ENCODE measurements at places on chromosomes 5 and 9.
A peak's percentile ranks its signal among the peaks of the same experiment; 100 is the strongest.

- DNase-seq = no peak
Measured at GRCh38 chr5:95986937-95987520, 25.4 kb upstream of the ELL2 start.

DNA sequence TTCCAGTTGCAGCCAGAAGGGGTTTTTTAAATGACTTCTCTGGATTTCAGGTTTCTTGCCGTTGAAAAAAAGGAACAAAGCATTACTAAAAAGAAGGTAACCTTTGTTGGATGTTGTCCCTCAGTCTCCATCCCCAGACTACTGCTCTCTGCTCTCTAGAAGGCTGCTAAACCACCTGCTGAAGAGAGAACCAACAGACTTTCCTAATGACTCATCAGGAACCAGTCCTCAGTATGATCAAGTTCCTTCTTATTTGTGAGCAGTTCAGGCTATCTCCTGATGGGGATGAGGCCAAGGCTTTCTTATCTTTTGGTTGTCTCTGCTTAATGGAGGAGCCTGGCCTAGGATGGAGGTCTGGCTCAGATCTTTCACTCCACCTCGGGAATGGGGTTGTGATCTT, 4.1 kb downstream of the KIF4B start:
- DNase-seq = no peak

GRCh38 chr9:98594546-98595160, 114.1 kb downstream of the GABBR2 start:
- DNase-seq = no peak

DNA sequence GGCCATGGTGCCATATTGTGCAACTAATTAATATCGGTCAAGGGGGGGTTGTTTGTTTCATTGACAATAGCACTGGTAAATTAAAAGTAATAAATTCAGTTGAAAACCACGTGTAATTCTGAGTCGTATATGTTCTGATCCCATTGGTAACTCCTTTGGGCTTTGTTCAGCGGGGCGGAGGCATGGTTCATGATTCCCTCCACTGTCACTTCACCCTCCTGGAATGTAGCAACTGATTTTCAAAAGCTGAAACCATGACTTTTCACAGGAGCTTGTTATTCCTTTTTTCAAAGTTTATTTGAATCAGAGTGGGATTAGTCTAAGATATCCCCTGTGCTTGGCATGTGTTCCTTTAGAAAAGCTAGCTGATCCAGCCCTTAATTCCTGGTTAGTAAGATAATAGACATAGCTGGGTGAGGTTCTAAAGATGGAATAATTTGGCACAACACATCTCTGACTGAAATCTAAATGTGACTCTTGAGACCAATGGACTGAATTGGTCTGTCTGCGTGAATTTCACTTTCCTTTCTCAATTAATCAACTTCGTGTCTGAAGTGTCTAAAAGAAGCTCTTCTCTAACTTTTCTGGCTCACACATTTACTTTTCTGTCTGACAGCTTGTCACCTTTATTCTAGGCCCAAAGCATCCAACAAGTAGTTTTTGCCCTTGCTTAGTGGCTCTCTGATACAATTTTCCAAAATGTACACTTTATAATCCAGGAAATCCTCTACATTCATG, 185.7 kb upstream of the VCAN start:
- no peak for DNase-seq

DNA sequence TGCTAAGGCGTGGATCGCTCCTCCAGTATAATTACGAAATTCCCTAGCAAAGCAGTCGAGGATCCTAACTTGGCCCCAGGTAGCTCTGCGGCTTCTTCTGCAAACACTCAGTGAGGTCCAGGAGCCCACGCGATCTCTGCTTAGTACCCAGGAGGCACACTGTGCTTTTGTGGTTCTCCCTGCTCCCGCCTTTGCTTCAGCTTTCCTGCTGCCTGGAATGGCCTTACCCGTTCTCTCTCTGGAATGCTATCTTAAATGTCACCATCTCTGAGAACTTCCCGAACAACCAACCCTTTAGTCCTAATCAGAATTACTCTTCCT, 639 bp downstream of the INVS start:
- DNase-seq = peak; percentile 65

GRCh38 chr9:128923493-128923883, 2.7 kb downstream of the PHYHD1 start:
- no peak for DNase-seq

GRCh38 chr5:143717400-143717799, 94.6 kb upstream of the HMHB1 start:
- DNase-seq = no peak

- DNase-seq = no peak
Measured at GRCh38 chr9:134949681-134950385, 32.1 kb upstream of the FCN1 start.

GRCh38 chr9:71670121-71670520, 98.2 kb downstream of the CEMIP2 start:
- DNase-seq = no peak

GRCh38 chr5:174378121-174378874, 332.8 kb downstream of the NSG2 start:
- DNase-seq = no peak

DNA sequence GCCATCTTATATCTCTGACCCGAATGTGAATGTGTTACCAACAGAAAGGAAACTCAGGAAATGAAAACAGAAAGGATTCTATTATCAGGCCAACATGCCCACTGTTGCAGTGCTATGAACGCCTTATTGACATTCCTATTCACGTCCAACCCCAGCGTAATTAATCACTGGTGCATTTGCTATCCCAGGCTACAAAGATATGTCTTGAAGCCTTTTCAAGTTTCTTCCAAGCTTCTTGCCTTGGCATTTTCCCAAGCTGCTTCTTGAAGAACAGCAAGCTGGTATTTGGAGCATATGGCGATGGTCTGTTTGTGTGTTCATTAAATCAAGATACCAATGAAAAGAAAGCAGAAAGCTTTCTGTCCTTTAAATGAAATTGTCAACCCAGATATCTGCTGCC, 579.2 kb upstream of the ZNF462 start:
- no peak for DNase-seq

GRCh38 chr5:90680921-90681563, 122.4 kb downstream of the ADGRV1 start:
- no peak for DNase-seq

- DNase-seq = no peak
Measured at GRCh38 chr9:136021171-136021871, 60.1 kb upstream of the UBAC1 start.

GRCh38 chr5:131541071-131541470, 94.0 kb downstream of the RAPGEF6 start:
- DNase-seq = no peak

DNA sequence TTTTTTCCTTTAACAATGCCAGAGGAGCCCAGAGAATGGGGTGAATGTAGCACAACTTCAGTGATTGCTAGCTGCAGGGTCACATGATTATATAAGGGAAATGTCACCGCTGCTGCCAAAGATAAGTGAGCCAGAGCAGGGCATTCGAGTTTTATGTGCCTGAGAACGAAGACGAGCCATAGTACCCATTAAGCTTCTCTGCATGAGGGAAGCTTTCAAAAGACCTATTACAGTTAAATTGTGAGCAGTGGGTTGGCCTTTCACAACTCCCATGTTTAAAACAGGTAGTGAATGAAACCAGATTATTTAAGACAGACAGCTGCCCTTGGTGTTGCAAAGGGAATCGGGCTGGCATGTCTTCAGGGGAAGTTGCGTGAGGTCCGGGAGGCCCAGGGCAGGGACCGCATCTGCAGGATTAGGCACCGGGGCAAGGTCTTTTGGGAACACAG, 82.4 kb upstream of the TNFAIP8 start:
- DNase-seq = no peak

- DNase-seq = no peak
Measured at GRCh38 chr9:128383791-128384190, 12.6 kb downstream of the URM1 start.

DNA sequence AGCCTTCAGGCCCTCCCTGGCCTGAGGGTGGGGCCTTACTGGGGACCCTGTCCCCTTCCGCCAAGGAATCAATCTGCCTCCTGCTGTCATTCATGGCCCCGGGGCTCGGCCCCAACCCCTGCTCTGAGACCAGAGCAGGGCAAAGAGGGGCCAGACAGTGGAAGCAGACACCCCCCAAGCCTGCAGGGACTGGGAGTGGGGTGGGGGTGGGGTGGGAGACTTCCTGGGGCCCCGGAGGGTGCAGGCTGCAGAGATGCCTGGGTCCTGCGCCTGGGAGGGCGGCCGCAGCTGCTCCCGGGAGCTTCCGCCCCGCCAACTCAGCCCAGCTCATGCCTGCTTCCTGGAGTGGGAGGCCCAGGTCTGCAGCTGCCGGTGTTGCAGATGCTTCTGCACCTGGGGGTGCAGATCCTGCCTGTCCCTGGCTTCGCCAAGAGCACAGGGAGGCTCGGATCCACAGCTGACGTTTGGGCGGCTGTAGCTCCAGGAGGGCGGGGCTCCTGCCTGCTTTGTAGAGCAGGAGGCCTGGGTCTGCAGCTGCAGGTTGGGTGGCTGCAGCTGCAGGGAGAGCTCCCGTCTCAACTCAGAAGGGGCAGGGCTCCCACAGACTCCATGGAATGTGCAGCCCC, 6.2 kb downstream of the KIF4B start:
- DNase-seq = no peak

DNA sequence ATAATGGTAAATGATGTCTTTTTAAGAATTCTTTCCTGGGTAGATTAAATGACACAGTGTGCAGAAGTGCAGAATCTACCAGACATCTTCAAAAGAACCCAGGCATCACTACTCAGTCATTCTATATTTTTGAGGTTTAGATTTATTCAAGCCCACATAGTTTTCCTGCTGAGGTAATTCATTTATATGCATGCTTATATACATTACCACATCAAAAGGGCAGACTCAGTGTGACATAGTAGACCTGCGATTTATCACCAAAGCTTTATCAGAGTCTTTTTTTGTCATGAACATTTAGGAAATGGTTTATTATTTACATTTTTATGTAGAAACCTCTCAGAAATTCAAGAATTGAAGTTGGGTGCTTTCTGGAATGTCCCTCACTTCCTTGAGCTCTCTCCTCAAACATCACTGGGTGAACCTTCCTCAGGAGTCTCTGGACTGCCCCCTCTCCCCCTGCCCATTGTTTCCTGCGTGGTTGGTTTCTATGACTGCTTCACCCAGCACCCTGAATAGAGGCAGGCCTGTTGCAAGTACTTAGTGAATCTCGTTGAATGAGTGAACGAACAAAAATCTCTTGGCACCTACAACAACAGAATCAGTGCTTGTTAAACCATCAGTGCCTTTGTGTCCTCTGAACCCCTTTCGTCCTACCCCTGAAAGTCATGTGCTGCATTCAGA, 42.5 kb downstream of the ADAMTS16 start:
- DNase-seq = no peak

DNA sequence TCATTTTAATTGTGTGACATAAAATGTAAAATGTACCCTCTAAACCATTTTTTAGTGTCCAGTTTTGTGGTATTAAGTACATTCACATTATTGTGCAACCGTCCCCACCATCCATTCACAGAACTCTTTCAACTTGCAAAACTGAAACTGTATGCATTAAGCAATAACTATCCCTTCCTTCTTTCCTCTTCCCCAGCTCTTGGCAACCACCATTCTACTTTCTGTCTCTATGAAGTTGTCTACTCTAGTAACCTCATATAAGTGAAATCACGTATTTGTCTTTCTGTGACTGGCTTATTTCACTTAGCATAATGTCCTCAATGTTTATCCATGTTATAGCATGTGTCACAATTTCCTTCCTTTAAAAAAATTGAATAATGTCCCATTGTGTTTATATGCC, 142.4 kb downstream of the C9orf152 start:
- no peak for DNase-seq

DNA sequence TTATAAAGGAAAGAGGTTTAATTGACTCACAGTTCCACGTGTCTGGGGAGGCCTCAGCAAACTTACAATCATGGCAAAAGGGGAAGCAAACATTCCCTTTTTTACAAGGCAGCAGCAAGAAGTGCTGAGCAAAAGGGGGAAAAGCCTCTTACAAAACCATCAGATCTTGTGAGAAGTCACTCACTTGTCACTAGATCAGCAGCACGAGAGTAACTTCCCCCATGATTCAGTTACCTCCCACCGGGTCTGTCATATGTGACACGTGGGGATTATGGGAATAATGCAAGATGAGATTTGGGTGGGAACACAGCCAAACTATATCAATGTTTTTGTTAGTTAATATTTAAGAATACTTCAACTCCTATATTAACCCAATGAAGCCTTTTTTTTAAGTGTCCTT, 275.2 kb upstream of the CDH9 start:
- no peak for DNase-seq

GRCh38 chr9:91835632-91836031, 114.4 kb downstream of the ROR2 start:
- no peak for DNase-seq

DNA sequence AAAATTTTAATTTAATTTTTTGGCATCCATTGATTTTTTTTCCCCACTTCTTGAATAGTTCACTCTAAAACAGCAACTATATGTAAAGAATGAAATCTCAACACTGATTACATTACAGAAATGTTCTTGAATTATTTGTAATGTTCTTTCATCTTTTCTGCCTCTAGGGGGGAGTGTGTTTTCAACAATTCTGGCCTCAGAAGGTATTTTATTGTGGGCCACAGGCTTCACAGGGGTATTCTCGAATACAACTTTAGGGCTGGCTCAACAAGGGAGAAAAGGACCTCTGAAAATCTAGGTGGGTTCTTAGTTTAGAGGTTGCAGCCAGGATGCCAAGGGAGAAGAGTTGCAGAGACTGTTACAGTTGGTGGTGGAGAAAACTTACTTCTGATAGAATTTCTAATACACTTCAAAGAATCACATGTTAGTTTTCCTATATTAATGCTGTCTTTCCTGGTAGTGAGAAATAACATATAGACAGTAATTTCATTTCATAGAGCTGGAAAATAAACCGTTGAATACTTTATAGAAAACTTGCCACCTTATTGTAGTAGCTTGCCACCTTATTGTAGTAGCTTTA, 3.6 kb upstream of the NPR3 start:
- DNase-seq = no peak

- no peak for DNase-seq
Measured at GRCh38 chr5:24691074-24691473, 46.3 kb upstream of the CDH10 start.

DNA sequence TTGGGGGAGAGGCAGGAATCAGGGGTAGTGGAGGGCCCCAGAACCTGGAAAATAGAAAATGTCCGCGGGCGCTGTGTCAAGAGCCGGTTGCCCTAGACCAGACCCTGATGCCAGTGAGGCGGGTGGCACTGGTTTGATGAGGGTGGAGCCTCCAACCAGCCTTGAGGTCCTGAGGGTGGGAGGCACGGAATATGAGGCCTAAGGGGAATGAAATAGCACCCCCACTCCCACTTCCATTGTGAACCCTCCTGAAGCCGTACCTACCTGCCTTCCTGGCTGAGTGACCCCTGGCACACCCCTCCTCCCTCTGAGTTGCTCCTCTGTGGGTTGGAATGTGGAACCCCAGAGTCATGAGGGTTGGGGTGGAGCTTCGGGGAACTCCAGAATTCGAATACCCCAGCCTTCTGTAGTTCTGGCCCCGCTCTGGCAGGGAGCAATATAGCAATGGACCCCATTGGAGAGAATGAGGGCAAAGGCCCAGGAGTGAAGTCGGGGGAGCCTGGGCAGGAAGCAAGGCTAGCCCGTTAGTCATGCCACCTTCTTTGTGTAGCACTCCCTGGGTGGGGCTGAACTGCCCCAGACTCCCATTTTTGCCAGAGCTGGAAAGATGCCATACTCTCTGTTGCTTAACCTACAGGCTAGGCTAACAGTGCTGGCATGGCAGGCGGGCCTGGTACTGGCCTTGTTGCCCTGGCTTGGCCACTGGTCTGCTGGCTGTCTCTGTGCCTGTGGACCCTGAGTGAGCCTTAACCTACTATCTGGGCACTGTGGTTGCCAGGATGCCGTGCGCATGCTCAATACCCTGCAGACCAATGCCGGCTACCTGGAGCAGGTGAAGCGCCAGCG, 1.0 kb downstream of the FPGS start:
- no peak for DNase-seq

Data from activated CD8-positive, alpha-beta memory T cell treated with anti-CD3 and anti-CD28 coated beads for 24 hours (primary cell).